SW480 (cell line): ENCODE measurements at places on chromosomes 3 and 15.
A peak's percentile ranks its signal among the peaks of the same experiment; 100 is the strongest.

DNA sequence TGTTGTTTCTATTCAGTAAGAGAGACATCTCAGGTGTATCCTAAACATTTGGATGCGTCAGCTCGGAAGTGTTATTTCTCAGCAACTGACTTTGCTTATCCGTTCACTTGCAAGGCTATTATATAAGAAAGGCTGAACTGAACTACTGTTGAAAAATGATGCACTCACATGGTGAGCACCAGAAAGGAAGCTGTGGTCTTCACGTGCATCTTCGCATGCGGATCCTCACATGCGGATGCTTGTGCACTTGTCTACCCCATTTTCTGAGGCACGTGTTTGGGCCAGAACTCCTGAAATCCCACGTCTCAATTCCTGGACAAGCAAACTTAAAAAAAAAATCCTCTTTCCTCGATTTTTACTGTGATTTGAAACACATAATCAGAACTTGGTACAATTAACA, 63.2 kb downstream of the PDZRN3 start:
- DNase-seq, result no peak

DNA sequence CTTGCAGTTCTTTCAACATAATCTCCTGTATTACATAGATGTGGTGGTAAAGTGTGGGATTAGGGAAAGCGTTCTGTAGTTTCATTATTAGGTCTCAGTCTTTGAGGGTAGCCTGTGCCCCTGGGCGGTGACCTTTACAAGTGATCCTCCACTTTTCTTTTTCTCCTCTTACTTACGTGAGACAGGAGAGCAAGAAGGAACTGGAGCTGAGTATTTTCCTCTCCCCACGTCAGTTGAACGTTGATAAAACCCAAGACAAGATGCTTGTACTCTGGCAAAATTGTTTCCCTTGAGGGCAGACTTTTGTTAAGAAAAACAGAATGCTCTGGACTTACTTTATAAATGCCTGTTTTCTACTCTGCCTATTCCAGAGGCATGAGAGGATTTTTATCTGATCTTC, 378.7 kb downstream of the ZNF385D start:
- no peak for DNase-seq

DNA sequence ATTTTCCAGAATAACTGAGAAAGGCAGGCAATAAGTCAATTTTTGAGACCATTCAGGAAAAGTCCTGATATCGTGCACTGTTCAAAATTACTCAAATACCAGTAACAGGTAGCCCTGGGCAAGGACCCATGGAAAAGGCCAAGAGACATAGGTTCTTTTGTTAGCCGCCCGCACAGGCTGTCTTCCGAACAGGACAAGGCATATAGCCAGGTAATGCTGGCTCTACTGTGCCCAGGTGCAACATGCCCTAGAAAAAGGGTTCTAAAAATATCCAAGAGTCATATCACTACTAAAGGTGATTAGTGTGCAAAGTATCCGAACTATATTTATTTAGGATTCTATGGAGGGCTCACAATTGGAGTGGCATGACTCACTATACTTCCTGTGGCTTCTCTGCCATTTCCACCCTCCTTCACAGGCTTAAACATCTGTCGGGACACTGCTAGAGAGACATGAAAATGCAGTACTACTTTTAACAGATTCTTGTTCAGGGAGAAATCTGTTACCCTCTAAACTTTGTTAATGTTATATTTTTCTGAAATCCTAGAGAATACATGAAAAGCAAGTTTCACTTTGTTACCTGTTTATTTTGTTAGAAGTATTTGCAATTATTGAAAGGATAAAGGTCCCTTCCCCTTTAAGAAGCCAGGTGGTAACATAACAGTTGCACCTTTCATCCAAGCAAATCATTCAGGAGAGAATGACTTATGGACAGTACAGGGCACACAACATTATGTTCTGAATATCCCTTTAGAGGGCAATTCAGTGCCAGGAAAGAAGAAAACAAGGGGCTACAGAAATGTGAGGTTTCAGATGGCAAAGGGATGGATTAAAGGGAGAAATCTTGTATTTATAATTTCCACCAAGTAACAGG, 293.3 kb upstream of the THBS1 start:
- DNase-seq, result peak; percentile 50

- DNase-seq, result no peak
Observed at GRCh38 chr3:101184111-101184510, 136.3 kb downstream of the IMPG2 start.

GRCh38 chr3:119681279-119681678, 4.1 kb upstream of the COX17 start:
- DNase-seq, result peak; percentile 52

GRCh38 chr3:182005219-182005618, 293.5 kb downstream of the SOX2 start:
- DNase-seq, result no peak

DNA sequence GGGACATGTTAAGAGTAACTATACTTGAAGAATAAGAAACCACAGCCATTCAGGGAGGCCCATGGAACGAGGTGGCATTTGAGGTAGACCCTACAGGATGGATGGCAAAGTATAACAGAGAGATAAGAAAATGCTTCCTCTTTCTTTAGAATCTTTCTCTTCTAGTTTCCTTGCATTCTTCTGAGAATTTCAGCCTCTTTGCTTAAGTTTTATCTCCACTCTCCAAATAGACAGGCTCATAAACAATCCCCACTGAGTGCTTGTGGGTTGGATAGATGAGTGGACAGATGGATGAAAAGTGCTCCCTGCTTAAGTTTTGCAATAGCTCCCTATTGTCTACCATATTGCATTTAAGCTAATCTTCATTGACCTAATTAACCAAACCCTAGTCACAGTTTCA, 103.7 kb downstream of the MEX3B start:
- DNase-seq, result no peak

- DNase-seq, result no peak
Observed at GRCh38 chr3:104291878-104292277, 1074.8 kb upstream of the ALCAM start.

GRCh38 chr3:134251731-134252391, 1.2 kb upstream of the RYK start:
- no peak for DNase-seq

DNA sequence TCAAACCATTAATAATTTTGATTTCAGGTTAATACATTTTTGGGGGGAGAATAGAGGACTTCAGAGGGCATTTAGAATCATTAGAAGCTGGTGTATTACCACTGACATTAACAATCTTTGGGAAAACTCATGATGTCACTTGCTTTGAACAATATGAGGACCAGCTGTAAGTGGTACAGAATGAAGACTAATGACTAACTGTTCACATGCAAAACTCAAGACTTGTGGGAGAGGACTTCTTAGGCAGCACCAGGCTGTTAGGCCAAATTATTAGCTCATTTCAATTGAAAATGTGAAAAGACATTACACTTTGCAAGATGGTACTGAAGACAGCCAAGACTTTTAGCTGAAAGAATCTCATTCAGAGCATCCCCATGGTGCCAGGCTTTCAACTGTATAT, 426.2 kb upstream of the ADAMTS9 start:
- DNase-seq, result no peak

DNA sequence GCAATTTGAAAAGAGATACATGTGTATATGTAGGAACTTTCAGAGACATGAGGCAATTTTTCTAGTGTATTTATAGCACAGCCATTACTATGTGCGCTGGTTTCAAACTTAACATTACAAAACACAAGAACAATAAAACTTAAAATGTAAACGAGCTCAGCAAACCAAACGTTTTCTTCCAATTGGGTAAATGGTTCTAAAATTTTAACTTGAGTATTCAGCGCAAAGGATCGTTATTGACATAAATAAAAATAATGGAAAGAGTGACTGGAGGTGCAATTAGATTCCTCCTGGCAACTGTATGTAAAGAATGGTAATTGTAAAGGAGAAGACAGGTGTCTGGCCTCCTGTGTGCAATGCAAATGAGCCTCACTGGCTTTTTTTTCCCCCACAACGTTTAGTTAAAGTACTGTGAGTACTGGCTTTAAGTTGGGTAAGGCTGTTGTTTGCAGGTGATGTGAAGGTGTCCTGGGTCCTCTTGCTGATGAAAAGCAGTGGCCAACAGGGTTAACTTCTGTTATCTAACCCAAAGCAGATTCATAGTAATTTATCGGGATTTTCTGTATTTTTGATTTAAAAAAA, 14.1 kb upstream of the GADL1 start:
- no peak for DNase-seq

GRCh38 chr3:45673273-45673672, 15.9 kb upstream of the SACM1L start:
- no peak for DNase-seq

- no peak for DNase-seq
Observed at GRCh38 chr3:167816953-167817352, 81.4 kb downstream of the SERPINI1 start.

- no peak for DNase-seq
Observed at GRCh38 chr15:85026304-85027032, 44.8 kb downstream of the PDE8A start.

- DNase-seq, result no peak
Observed at GRCh38 chr15:71051539-71051938, 63.7 kb upstream of the THSD4 start.

DNA sequence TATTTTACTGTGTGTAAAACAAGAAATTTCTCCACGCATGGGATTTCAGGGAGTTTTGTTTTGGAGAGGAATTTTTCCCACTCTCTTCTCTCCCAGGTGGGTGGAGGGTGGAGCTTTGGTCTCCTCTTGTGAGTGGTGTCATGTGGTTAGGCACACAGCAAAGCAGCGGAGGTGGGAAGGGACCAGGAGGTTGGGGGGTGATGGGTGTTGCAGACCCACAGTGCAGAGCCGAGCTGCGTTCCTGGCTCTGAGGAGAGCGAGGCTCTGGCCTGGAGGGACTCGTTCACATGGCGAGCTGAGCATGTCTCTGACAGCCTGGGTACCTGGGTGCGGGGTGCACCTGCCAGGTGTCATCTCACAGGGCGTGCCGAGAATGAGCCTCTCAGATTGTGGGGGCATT, 87.8 kb downstream of the RYR3 start:
- DNase-seq, result no peak

DNA sequence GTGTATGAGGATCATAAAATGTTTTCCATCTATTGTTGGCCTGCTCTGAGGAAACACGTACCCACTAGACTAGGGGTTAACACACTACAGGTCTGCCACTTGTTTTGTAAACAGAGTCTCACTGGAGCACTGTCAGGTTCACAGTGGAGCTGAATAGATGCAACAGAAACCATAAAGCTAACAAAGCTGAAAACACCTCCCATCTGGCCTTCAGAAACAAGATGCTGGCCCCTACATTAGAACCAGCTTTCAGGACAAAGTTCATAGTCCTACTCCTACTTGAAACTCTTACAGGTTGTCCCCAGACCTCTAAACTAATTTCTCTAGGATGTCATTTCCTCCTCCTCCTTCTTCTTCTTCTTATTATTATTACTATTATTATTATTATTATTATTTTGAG, 42.3 kb downstream of the SNX4 start:
- no peak for DNase-seq

DNA sequence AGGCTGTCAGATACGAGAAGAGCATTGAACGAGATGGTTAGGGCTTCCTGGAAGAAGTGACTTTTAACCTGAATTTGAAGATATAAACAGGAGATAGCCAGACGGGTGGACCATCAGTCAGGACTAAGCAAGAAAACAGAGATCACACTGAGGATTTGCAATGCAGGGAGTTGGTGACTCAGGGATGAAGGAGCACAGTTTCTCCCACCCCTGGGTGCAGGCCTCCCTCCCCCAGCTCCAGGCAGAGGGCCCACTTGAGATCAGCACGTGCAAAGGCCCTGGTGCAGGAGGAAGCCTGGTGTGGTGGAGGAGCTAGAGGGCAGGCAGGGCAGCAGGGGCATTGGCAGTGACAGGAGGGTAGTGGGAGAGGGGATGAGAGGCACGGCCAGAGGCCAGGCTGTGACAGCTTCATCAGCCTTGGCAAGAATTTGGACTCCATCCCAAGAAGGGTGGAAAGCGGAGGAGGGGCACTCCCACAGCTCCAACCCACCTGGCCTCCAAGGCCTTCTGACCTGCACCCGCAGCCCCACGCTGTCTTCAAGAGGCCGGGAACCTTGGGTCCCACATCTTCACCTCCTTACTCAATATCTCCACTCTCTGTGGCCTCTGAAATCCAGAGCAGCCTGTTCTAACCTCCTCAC, 8.7 kb upstream of the PCSK6 start:
- DNase-seq, result no peak

GRCh38 chr15:48481802-48482201, 150.6 kb downstream of the DUT start:
- no peak for DNase-seq

DNA sequence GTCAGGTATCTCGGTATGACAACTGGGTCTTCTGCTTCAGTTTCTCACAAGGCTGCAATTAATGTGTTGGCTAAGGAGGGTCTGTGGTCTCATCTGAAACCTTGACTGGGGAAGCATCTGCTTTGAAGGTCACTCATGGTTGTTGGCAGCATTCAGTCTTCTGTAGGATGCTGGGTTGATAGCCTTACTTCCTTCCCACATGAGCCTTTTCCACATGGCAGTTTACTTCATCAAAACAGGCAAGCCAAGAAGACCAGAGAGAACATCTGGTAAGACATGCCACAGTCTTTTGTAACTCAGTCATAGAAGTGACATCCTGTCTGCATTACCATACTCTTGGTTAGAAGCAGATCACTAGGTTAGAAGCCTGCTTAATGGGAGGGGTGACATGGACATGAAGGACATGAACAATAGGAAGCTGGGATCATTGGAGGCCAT, 49.5 kb downstream of the CMC1 start:
- DNase-seq, result no peak

DNA sequence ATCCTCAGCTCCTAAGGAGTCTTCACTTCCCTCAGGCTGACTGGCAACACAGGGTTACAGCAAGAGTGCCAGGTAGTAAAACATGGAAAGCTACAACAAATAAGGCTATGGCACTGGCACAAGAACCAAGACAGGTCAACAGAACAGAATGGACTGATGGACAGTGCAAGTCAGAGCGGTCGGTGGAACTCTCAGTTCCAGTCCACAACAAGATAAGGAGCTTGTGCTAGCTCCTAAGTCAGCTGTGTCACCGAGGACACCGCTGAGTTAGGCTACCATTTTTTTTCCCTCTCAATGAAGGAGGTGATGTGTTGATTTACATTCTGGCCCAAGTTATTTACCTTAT, 55.9 kb upstream of the LIMD1 start:
- no peak for DNase-seq
